ENCODE measurements at places on chromosomes 5 and 9. TPM values are rescaled to one million over a fixed set of nuclear protein-coding genes. Genes with fewer than 3 reads are reported as not detected.
A peak's percentile ranks its signal among the peaks of the same experiment; 100 is the strongest.

PDE6A gene
- polyA plus RNA-seq, result 1.0 TPM

DNA sequence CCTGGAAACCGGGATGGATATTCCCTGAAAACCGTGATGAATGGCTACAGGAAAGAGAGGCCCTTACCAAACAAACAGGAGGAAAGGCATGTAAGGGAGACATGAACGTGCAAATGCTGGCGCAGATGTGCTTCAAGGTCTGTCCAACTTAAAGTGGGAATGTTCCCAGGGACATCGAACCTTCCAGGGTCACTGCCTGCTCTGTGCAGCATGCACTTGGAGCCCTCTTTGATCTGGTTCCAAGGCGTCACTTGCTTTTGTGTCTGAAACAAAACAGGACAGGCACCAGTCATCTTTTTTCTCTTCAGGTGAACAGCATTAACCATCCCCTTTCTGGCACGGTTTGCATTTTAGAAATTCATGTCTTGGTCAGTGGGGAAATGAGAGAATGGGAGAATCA lies 479.4 kb downstream of the RASEF start:
- no peak overlapping the region for H3K27ac ChIP-seq
- peaks cover 53% of the 10 kb centered on the region for H3K4me1 ChIP-seq
- no peaks in the 10 kb centered on the region for H3K27me3 ChIP-seq
- H3K4me3 ChIP-seq, result no peak overlapping the region
- no peaks in the 10 kb centered on the region for H3K36me3 ChIP-seq

PKD2L2 gene
- polyA plus RNA-seq, result 0.15 TPM

DNA sequence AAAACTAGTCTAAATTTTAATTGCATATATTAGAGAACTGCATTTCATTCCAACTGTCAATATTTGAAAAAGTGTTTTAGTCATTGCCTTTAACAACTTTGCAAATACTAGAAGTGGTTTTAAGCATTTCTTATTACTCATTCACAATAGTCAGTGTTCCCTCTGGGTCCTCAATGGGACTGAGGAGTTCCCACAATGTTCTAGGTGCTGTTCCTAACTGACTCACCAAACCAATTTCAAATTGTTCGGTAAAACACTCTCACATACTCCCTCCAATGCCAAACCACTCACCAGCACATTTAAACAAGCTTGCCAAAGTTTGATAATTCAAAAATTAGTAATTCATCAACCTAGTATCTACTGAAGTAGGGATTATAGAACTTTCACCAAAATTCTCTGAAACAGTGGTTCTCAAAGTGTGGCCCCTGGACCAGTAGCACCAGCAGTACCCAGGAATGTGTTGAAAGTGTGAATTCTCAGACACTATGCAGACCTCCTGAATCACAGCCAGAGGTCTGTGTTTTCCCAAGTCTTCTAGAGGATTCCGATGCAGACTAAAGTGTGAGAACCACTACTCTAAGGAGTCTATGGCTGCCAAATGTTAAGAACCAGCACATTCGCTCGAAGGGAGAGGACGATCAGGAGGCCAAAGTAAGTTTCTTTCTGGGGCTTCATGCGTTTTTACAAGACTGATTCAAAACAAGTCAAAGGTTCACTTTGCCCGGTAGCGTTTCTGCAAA lies 72.8 kb downstream of the APBA1 start:
- no peak overlapping the region for H3K4me3 ChIP-seq
- H3K36me3 ChIP-seq, result no peaks in the 10 kb centered on the region
- DNase-seq, result no peak
- H3K4me1 ChIP-seq, result no peaks in the 10 kb centered on the region
- H3K27ac ChIP-seq, result no peak overlapping the region

GRCh38 chr9:134964271-134965055 lies 46.8 kb upstream of the FCN1 start:
- no peaks in the 10 kb centered on the region for H3K36me3 ChIP-seq
- H3K27me3 ChIP-seq, result no peaks in the 10 kb centered on the region
- no peak for DNase-seq
- H3K4me3 ChIP-seq, result no peak overlapping the region
- H3K27ac ChIP-seq, result no peak overlapping the region

SMARCA2 gene
- polyA plus RNA-seq, result 61.1 TPM

DNA sequence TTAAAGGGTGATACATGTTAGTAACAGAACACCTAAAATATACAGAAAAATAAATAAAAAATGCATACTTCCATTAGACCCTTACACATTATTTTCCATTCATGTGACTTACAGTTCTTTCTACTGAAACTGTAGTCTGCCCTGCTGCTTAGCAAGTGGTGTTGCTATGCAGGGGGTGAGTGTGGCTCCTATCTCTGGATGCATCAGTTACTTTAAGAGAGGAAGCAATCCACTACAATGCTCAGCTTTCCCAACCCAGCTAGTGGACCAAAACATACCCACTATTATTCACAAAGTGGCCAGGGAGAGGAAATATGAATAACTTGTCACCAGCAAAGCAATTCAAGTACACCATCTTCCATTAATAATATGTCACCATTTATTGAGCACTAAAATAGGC lies 121.8 kb downstream of the DOCK2 start:
- no peaks in the 10 kb centered on the region for H3K27me3 ChIP-seq
- H3K27ac ChIP-seq, result no peak overlapping the region
- no peaks in the 10 kb centered on the region for H3K4me1 ChIP-seq
- DNase-seq, result no peak
- no peaks in the 10 kb centered on the region for H3K36me3 ChIP-seq

DNA sequence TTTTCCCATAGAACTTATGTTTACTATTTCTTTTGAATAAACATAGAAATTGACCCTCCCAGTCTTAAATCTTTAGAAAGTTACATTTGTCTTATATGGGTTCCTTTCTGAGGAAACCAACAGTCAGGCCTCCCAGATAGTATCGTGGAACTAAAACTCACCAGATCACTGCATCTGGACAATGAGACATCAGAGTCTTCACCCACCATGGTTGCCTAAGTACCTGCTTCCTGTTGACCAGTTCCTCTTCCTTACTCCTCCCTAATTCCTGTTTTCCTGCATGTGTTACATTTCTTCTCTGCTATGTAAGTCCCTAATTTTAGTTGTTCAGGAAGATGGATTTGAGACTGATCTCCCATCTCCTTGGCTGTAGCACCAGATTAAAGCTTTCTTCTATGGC lies 462.2 kb downstream of the DIRAS2 start:
- DNase-seq, result no peak
- H3K27me3 ChIP-seq, result no peaks in the 10 kb centered on the region
- no peak overlapping the region for H3K27ac ChIP-seq
- H3K4me1 ChIP-seq, result no peaks in the 10 kb centered on the region

DNA sequence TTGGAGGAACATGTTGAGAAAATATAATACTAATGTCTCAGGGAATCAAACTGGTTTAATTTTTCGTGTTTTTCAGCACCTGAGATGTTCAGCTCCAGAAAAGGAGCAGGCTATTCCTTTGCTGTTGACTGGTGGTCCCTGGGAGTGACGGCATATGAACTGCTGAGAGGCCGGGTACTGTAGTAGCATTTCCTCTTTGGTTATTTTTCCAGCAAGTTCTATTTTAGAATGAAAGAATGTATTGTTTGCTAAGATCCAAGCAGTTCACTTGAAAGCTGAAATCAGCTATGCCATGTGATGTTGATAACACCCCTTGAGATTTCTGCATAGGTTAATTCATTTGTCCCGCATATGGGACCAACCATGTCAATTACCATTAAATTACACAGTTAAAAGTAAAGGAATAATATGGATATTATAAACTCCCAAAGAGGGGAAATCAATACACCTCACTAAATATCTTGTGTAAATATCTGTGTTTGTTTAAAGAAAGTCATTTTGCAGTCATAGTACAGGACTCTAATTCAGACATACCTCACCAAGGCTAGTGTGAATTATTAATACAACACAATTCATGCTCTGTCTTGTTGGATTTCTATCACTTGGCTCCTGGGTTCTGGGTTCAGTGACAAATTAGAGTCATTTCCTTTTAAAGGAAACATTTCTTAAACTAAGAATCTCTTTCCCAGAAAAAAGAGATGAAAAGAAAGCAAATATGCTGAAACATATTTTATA lies 126.8 kb downstream of the STK32A start:
- H3K36me3 ChIP-seq, result no peaks in the 10 kb centered on the region
- no peak overlapping the region for H3K4me3 ChIP-seq
- H3K27ac ChIP-seq, result no peak overlapping the region

DNA sequence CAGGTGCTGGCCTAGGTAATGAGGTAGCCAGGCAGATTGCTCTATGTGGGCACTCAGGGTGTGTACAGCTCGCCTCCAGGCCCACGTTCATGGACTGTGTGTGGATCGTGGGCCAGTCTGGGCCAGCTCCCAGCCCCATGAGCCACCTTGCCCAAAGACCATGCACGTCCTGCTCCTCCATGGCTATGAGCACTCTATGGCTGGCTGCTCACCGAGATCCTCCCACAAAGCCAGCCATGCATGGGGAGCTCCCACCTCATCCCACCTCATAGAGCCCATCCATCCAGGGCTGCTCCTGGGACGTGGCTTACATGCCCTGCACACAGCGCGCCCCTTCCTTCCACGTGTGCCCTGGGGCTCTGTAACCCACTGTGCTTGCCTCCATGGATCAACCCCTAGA lies 262.5 kb upstream of the IRX1 start:
- no peak overlapping the region for H3K4me3 ChIP-seq
- no peak overlapping the region for H3K27ac ChIP-seq
- no peaks in the 10 kb centered on the region for H3K36me3 ChIP-seq
- H3K27me3 ChIP-seq, result no peaks in the 10 kb centered on the region
- H3K4me1 ChIP-seq, result no peaks in the 10 kb centered on the region

- DNase-seq, result no peak
- no peak overlapping the region for H3K27ac ChIP-seq
- no peaks in the 10 kb centered on the region for H3K36me3 ChIP-seq
- H3K4me3 ChIP-seq, result no peak overlapping the region
- no peaks in the 10 kb centered on the region for H3K27me3 ChIP-seq
Observed at GRCh38 chr9:82726424-82727276, 336.3 kb downstream of the RASEF start.

DNA sequence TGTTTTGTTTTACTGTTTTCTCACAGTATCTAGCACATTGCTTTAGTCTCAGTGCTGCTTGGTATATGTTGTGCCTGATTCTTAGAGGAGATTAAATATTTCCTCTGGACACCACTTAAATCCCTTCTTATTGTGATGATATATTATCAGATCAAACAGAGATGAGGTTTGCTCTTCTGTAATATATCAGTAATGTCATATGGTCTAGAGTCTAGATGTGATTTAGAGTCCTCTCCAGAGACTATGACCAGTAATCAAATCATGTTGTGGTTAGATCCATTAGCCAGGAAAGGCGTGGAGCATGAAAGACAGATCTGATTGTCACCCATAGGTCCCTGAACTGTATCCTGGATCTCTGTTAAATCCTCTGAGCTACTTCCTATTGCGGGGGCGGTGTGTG lies 24.4 kb downstream of the CAMK4 start:
- no peak overlapping the region for H3K27ac ChIP-seq
- H3K36me3 ChIP-seq, result no peaks in the 10 kb centered on the region
- no peaks in the 10 kb centered on the region for H3K27me3 ChIP-seq
- no peak for DNase-seq

- DNase-seq, result peak; percentile 30
- no peaks in the 10 kb centered on the region for H3K27me3 ChIP-seq
- H3K27ac ChIP-seq, result no peak overlapping the region
- peaks cover 10% of the 10 kb centered on the region for H3K36me3 ChIP-seq
Observed at GRCh38 chr9:134738869-134739659, 97.5 kb downstream of the COL5A1 start.
